Head of caudate nucleus (tissue), 42 donors: ENCODE measurements at places on chromosomes 13 and 19.

DNA sequence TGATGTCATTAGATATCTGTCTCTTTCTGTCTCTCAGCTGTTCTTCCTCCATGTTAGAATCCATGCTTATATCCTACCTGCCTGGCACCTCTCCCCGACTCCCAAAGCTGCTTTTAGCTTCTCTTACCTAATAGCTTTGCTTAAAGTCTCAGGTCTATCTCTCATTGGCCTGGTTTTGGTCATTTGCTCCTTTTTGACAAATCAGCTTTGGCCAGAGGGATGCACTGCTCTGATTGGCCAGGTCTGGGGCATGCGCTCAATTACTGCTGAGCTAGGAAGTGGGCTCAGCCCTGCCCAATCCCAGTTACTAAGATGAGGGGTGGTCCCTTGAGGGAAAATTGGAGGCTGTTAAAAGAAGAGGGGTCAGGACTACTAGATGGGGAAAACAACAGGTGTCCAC lies 11.5 kb upstream of the CLASRP start:
- DNase-seq, result no peak

GRCh38 chr13:23690668-23691067 lies 120.5 kb downstream of the TNFRSF19 start:
- DNase-seq, result no peak

GRCh38 chr19:2944403-2944774 lies 382 bp downstream of the ZNF77 start:
- no peak for DNase-seq

DNA sequence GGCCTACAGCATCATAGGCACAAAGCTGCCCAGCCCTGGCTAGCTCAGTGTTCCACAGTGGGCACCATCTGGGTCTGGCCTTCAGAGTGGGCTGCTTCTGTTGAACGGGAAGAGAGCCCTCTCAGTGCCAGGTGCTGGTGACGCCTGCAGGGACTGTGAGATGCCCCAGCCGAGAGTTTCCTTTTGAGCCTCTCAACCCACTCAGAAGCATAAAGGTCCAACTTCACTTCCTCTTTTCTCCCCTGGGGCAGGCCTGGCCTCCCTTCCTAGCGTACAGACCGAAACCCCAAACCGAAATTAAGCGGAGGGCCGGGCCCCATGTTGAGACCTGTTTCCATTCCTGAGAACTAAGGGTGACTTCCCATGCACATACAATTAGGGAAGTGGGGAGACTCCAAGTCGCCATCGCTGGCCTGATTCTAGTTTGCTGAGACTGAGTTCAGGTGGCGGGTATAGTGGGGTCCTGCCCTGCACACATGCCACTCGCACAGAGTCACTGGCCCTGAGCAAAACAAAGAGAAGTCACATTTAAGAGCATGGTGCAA lies 6.9 kb downstream of the RAB8A start:
- no peak for DNase-seq

GRCh38 chr13:110012102-110012739 lies 225.8 kb upstream of the IRS2 start:
- DNase-seq, result no peak

DNA sequence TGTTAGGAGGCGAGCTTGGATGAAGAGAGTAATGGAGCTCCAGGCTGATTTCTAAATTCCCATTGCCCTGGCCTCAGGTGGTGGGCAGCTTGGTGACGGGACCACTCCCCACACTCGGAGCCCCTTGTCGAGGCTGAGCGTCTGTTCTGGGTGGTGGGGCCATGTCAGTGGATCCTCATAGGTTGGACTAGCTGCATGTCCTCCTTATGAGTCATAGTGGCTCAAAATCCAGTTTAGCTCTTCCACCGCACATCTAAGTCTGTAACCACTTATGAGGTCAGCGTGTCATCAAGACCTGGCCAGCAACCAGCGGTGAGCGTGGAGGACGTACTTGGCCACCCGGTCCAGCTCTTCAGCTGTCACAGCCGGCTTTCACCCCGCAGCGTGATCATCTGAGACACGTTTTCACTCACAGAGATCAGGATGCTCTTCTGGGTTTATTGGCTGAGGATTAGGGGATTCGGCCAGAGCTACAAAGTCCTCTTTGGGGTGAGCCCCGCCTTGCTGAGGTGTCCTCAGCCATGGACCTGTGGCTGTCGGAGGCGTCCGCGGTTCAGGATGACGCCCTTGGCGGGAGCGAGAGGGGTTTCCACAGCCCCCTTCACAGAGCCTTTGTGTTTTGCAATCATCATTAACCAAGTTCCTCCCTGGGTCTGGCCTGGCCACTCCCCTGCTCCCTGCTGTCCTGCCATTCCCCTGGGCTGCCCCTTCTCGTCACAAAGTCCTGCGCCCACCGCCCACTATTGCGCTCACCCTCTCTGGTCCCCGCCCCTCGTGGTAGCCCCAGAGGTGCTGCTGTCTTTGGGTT lies 41.9 kb downstream of the ADPRHL1 start:
- no peak for DNase-seq

DNA sequence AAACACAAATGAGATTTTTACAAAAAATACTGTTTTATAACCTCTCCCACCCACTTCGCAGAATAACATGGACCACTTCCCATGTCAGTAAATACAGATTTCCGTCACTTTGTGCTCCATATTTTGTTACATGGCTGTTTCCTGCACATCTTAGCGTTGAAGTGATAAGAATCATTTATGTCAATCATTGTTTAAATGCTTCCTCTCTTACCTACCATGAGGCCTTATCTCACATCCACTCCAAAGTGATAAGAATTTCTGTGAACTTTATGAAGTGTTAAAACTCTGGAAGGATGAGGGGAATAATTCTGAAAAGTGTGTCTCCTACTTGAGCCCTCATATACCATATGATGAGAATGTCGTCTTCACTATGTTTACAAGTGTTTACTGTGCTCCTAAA lies 36.6 kb upstream of the IL17D start:
- DNase-seq, result no peak

DNA sequence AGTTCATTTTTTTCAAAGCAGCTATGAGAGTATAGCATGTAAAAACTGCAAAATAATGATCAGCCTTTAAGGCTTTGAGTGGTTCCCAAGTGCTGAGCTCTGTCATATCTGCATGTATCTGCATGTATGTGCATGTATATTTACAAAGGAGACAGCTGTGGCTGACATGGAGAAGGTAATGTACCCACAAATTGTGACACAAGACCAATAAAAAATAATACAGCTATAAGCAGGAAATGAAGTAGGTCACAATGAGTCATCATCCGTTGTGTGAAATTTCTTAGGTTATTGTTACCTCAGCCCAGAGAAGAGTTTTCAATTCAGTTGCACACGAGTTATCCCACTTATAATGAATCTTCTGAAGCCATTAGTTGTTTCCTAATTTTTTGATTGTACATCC lies 60.9 kb upstream of the MED4 start:
- DNase-seq, result no peak

DNA sequence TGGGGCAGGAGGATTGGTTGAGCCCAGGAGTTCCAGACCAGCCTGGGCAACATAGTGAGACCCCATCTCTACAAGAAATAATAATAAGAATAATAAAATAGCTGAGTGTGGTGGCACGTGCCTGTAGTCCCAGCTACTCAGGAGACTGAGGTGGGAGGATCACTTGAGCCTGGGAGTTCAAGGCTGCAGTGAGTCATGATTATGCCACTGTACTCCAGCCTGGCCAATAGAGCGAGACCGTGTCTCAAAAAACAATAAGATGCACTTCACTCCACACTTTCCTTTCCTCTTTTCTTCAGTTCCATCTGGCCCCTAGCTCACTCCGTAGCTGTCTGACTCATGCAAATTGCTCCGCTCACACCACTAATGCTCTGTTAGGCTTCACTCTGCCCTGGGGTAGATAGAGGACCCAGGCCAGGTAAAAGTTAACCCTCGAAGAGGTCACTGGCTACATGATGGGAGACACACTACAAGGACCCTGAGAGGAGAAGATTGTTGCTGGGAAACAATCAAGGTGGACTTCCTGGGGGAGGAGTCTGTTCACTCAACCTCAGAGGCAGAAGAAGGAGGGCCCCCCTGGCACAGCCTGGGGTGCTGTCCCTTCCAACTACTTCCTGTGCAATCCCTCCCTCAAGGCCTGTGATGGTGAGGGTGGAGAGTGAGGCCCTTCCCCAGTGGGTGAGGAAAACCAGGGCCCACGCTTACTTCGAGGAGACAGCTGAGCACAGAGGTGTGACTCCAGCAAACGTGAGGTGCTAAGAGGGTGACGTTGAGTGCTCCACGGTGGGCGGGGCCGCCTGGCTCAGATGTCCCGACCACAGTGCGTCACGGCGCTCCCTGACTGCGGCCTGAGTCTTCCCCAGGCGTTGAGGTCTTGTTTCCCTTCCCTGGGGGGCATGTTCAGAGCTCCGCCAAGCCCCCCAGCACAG lies 8.8 kb upstream of the TNFSF9 start:
- DNase-seq, result no peak

DNA sequence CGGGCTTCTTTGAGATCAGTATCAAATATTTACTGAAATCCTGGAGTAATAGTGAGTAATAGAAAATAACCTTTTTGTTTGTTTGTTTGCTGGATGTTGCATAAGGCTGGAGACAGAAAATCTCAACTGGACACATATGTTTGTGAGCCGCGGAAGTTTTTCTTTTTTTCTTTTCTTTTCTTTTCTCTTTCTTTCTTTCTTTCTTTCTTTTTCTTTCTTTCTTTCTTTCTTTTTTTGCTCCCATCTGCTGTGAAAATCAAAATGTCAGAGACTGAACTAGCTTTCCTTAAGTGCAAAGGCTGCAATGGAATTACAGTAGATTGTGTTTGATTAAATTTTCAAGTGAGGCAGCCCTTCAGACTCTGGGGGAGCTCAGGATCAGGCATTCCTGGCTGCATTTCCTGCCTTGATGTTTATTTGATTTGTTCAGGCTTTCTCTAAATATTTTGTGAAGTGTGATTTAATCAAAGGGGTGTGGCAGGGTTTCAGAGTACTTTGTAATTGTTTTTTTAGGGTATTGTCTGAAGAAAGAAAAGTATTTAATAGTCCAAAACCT lies 319 bp downstream of the FRY start:
- DNase-seq, result no peak

DNA sequence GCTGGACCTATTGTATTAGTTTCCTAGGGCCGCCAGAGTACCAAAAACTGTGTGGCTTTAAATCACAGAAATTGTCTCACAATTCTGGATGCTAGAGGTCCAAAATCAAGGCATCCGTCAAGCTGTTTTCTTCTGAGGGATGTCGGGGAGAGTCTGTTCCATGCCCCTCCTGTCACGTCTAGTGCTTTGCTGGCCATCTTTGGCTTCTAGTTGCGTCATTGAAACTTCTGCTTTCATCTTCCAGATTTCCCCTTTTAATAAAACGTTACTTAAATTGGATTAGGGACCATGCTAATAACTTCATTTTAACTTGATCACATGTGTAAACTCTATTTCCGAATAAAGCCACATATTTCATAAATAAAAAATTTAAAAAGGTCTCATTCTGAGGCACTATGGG lies 47.5 kb downstream of the TRPM4 start:
- DNase-seq, result no peak

DNA sequence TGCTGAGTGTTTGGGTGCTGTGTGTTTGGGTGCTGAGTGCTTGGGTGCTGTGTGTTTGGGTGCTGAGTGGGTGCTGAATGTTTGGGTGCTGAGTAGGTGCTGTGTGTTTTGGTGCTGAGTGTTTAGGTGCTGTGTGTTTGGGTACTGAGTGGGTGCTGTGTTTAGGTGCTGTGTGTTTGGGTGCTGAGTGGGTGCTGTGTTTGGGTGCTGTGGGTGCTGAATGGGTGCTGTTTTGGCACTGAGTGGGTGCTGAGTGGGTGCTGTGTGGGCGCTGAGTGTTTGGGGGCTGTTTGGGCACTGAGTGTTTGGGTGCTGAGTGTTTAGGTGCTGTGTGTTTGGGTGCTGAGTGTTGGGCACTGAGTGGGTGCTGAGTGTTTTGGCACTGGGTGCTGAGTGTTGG lies 48.5 kb upstream of the F7 start:
- no peak for DNase-seq

GRCh38 chr13:38514575-38514974 lies 164.9 kb downstream of the UFM1 start:
- no peak for DNase-seq

DNA sequence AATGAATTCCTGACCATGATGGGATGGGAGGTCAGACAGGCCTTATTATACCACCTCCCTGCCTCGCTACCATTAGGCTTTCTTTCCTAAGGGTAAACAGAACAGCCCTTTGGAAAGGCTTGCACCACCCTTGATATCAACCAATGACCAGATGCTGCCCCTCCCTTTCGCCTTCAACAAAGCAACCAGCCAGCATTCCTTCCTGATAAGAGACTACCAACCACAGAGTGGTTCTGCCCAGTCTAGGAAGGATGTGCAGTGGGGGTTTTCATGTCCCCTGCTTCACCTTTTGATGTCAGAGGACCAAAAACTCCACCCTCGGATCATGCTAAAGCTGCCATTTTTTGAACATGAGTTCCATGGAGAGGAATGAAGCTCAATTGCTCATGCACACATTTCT lies 21.7 kb downstream of the TEX30 start:
- no peak for DNase-seq

GRCh38 chr13:48647625-48648024 lies 6.1 kb upstream of the CYSLTR2 start:
- no peak for DNase-seq

DNA sequence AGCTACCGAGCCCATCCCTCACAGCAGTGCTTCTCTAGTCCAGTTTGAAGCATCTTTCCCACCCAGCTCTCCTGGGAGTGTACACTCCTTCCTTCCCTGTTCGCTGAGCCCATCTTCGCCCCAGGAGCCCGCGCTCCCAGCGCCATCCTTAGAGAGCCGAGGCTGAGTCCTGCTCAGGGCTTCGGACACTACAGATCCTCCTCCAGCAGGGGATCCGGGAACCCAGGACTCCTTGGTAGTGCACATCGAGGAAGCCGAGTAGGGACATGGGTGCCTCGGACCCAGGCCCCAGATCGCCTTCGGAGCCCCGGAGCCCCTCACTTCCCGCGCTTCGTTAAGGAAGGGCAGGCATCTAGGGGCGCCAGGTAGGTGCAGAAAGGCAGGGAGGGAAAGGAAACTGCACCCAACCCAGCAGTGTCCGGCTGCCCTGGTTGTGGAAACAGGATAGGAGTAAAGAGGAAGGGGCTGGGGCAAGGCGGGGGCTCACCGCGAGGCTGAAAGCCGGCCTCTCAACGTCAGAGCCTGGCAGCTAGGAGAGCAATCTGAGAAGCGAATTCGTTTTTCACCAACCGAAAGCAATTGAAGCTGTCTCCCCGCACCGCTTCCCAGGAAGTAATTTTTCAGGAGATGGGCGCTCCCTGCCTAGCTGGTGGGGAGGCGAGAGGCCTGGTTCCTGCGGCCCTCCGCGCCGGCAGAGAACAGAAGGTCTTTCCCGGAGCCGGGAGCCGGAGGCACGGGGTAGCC lies 1.0 kb downstream of the PDX1 start:
- DNase-seq, result no peak

- DNase-seq, result no peak
Measured at GRCh38 chr19:5952193-5953029, 25.5 kb downstream of the RANBP3 start.

DNA sequence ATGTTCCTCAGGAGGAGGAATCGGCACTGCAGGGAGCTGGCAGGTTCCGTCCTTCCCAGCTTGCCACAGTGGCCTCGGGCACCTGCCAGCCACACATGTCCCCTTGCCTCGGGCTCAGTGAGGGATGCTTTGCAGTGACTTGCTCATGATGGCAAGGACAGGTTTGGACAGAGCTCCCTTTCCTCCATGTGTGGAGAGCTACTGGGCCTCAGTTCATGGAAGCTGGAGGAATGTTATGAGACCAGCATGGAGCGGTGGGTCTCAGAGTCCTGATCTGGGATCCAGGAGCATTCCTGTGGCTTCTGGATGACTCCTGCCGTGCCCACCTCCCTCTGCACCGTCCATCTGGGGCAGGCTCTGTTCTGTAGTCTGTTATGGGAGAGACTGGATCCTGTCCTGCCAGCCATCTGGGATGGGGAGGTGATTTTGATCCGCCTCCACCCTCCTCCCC lies 59.2 kb downstream of the SIPA1L3 start:
- DNase-seq, result no peak

GRCh38 chr13:44165221-44165888 lies 208.3 kb upstream of the SERP2 start:
- no peak for DNase-seq
